ENCODE measurements at places on chromosomes 13 and 19. TPM values are rescaled to one million over a fixed set of nuclear protein-coding genes. Genes with fewer than 3 reads are reported as not detected.

- DNase-seq = no peak
- no peaks in the 10 kb centered on the region for H3K27me3 ChIP-seq
- H3K4me3 ChIP-seq = peak overlapping the region; percentile 74
- peaks cover 14% of the 10 kb centered on the region for H3K36me3 ChIP-seq
These were observed 1.0 kb downstream of the PCID2 start for GRCh38 chr13:113207460-113207859.

GRCh38 chr13:111422348-111422747 is 101.9 kb downstream of the TEX29 start:
- no peaks in the 10 kb centered on the region for H3K4me1 ChIP-seq
- no peak overlapping the region for H3K4me3 ChIP-seq
- no peaks in the 10 kb centered on the region for H3K27me3 ChIP-seq
- DNase-seq = no peak
- no peak overlapping the region for H3K27ac ChIP-seq

- no peaks in the 10 kb centered on the region for H3K36me3 ChIP-seq
- H3K27ac ChIP-seq = no peak overlapping the region
- no peak for DNase-seq
- H3K4me3 ChIP-seq = no peak overlapping the region
- H3K27me3 ChIP-seq = no peaks in the 10 kb centered on the region
- no peaks in the 10 kb centered on the region for H3K4me1 ChIP-seq
These were observed 1224.8 kb downstream of the SLITRK1 start for GRCh38 chr13:82657471-82657870.

The ITGBL1 gene
- not detected for total RNA-seq

The LILRB3 gene
- total RNA-seq = 0.25 TPM
